ENCODE measurements at places on chromosomes 1 and 21.

DNA sequence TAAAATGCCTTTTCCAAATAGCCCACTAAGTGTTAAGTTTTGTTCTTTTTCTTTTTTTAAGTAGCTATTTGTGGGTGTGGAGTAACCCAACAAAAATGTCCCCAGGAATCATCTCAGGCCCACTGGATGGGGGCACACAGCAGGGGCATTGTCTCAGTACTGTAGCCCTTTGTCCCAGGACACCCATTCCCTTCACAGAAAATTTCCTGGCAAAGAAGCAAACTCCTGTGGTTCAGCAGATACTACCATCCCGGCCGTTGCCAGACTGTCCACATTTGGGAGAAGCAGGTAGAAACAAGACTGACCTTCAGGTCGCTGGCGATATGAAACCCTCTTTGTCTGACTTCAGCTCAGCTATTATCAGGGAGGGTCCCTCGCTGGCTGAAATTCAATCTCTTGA lies 23.7 kb upstream of the SRRM1 start:
- DNase-seq: no peak

- DNase-seq: peak; percentile 88
Measured at GRCh38 chr1:198156745-198157240, at the start of gene NEK7. Gene NEK7 (plus strand): TSS chr1:198156998. CDS start chr1:198232581, 75,583 bp downstream.

- DNase-seq: peak; percentile 59
Measured at GRCh38 chr1:65068202-65069010, 79.6 kb upstream of the AK4 start.

- DNase-seq: no peak
Measured at GRCh38 chr1:226512076-226512728, 36.4 kb upstream of the STUM start.

- no peak for DNase-seq
Measured at GRCh38 chr1:238492271-238492670, 601.5 kb upstream of the ZP4 start.

DNA sequence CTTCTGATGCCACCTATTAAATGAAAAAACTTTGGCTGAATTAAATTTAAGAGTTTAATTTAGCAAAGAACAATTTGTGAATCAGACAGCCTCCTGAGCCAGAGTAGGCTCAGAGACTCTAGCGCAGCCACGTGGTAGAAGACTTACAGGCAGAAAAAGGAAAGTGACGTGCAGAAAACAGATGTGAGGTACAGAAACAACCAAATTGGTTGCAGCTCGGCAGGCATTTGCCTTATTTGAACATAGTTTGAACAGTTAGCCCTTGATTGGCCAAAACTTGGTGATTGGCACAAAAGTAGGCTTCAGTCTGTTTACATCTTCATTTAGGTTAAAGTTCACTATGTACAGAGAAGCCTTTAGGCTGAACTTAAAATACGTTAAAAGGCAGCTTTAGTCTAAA lies 22.9 kb downstream of the TCP10L start:
- DNase-seq: peak; percentile 17

- no peak for DNase-seq
Measured at GRCh38 chr1:18734001-18734400, 103.4 kb downstream of the PAX7 start.

- DNase-seq: no peak
Measured at GRCh38 chr1:91402023-91402422, 2.6 kb downstream of the HFM1 start.

- DNase-seq: no peak
Measured at GRCh38 chr1:181630838-181631237, 147.5 kb downstream of the CACNA1E start.

DNA sequence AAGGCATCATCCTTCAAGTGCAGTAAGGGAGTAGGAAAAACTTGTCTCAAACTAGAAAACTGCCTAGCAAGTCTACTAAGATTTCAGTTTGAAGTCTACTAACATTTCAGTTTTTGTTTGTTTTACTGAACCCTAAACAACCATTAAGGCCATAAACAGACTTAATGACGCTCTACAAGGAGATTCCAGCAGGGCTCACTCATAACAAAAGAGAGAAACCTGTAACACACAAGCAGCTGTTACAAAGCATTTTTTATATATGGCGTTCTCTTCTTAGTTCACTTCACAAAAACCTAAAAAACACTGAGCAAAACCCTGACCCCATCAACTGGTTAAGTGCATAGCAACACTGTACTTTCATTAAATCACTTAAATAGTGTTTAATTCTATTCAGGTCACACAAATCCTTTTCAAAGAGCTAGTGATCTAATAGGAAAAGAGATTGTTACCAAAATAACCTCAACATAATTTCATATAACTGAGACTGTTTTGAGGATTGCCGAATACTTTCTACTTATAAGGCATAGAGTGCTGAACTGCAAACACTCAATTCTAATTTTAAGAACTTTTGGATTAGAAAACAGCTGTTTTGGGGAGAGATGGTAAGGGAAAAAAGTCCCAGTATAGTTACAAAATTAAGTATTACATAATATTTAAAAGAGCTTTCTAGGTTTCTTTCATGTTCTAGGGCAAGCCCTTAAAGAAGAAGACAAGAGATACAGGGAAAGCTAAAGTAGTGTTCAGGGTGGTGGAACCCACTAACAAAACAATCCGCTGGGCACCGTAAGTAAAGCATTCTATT lies 1.4 kb downstream of the B3GALNT2 start:
- peak; percentile 23 for DNase-seq

DNA sequence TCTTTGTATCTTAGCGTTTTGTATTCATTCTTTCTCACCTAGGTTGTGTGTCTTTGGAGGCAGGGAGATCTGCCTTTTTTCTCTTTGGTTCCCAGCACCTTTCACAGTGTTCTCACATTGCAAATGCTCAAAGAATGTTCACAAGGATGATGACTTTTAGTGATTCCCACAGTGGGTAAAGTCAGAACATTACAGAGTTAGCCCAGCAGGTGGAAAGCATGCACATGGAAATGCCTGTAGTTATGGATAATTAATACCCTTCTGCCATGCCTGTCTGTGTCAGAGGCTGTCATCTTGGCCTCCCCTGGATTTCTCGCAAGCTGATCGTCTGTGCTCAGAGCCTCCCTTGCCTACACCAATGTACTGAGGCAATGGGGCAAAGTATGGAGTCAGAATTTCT lies 458.9 kb downstream of the LMO4 start:
- no peak for DNase-seq

- no peak for DNase-seq
Measured at GRCh38 chr1:53591924-53592323, 132.7 kb downstream of the DMRTB1 start.

GRCh38 chr1:67795179-67795912 lies 37.9 kb downstream of the GNG12 start:
- no peak for DNase-seq

GRCh38 chr1:24102961-24103360 lies 9.0 kb downstream of the MYOM3 start:
- DNase-seq: peak; percentile 31

- no peak for DNase-seq
Measured at GRCh38 chr1:11530731-11531311, 51.9 kb downstream of the DISP3 start.

DNA sequence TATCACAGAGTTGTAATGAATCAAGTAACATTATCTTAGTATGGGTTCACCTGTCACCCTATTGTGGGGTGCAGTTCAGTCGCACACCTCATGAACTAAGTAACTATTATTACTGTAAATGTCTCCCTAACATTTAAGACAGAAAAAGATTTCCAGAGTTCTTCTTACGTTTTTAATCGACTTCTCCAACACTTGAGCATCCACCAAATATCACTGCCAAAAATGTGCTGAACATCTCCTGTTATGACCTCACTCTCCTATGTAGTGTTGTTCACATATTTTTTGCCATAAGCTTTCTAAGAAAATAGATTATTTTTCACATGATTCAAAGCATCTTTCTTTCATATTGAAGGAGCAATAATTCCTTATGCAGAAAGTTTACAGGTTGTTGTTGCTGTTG lies 1.3 kb downstream of the TTLL7 start:
- DNase-seq: peak; percentile 39

DNA sequence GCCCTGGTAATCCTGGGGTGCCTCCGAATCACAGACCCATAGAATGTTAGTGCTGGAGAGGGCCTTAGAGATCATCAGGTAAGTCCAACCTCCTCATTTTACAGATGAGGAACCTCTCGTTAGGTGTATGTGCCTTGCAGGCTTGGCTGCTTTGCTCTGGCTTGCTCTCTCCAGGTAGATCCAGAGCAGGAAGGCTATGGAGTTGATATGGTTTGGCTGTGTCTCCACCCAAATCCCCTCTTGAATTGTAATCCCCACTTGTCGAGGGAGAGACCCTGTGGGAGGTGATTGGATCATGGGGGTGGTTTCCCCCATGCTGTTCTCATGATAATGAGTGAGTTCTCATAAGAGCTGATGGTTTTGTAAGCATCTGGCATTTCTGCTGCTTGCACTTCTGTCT lies 186.0 kb upstream of the PLXNA2 start:
- no peak for DNase-seq

DNA sequence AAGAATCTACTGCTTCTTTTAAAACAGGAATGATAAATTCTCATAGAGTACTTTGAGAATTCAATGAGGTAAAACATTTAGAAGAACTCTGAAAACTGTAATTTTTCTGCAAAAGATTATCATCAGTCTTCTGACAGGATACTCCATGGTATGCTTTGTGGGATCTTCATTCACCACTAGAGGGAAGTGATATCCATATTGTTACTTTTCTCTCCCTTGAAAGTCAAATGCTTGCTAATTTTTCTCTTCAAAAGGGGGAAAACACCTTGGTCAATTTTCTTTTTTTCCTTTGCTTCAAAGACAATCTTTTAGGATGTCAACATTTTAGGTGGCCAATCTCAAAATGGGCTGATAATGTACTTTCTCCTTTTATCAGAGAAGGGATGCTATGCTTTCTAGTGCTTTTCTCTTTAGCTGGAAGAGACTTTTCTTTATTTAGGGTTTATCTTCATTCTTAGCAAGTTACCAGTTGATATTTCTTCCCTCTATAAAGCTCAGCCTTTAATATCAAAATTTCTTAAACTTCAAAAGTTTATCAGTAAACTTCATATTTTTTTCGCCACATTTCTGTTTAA lies 95.5 kb downstream of the NEGR1 start:
- DNase-seq: peak; percentile 5

GRCh38 chr1:45876000-45876617 lies 72.7 kb downstream of the MAST2 start:
- no peak for DNase-seq

DNA sequence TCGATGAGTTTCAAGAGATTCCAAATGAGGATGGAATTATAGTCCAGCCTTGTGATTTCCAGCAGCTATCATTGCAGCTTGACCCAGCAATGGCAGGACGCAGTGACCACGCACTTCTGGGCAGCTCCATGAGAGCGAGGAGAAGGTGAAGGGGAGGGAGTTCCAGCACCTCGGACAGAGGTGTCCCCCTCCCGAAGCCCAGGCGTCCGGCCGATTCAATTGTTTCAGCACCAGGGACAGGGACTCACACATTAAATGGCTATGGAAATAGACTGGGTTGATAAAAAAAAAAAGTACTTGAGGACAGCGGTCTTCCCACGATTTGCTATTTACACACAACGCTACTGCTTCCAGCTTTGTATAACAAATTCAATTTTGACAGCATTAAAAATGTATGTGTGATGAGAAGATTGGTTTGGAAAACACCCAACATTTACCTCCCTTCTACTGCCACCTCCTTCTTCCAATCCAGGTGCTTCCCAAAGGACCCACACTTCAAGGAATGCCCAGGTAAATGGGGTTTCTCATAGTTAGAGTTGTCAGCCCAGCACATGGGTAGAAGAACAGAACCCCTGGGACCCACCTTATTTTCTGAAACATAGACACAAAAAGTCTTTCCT lies 71.8 kb downstream of the DISP3 start:
- DNase-seq: peak; percentile 89

GRCh38 chr1:184753608-184754475 lies 816 bp downstream of the EDEM3 start:
- peak; percentile 44 for DNase-seq

DNA sequence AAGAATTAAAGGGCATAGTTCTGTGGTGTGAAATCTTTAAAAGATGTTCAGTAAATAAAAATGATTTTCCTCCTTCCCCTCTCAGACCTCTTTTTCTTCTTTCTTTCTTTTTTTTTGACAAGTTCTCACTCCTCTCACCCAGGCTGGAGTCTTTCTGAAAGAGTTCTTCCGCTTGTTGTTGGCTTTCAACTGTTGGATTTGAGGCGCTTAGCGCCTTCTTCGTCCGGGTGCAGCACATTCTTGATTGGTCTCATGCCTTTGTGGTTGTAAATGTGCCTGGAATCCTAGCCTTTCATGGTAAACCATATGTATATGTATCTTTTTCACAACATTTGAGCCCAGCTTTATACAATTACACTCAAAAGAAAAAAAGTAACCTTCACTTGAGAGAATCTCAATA lies 980 bp upstream of the METTL18 start:
- DNase-seq: no peak

- DNase-seq: peak; percentile 56
Measured at GRCh38 chr1:87325982-87326738, 2.5 kb upstream of the LMO4 start.

DNA sequence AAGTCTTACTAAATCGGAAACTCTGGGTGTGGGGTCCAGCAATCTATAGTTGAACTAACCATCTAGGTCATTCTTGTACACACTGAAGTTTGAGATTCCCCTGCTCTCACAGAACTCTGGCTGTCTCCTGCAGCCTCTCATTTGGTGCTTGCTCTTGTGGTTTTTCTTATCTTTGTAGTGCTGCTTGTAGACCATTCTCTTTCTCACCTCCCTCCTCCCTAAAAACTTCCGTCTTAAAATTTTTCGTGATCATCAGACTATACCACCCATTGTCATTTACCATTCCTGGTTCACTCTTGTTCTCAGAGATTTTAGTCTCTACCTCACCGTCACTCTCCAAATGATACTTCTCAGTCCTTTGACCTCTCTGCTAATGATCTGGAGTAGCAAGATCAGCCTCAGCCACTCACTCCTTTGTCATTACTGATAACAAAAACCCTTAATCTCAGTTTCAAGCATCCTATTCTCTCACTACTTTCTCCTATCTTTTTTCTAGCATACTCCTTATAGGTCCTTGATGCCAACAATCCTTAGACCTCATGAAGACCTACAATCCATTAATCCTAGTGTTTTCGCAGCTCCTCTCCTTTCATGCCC lies 13.0 kb upstream of the EPHX4 start:
- no peak for DNase-seq

DNA sequence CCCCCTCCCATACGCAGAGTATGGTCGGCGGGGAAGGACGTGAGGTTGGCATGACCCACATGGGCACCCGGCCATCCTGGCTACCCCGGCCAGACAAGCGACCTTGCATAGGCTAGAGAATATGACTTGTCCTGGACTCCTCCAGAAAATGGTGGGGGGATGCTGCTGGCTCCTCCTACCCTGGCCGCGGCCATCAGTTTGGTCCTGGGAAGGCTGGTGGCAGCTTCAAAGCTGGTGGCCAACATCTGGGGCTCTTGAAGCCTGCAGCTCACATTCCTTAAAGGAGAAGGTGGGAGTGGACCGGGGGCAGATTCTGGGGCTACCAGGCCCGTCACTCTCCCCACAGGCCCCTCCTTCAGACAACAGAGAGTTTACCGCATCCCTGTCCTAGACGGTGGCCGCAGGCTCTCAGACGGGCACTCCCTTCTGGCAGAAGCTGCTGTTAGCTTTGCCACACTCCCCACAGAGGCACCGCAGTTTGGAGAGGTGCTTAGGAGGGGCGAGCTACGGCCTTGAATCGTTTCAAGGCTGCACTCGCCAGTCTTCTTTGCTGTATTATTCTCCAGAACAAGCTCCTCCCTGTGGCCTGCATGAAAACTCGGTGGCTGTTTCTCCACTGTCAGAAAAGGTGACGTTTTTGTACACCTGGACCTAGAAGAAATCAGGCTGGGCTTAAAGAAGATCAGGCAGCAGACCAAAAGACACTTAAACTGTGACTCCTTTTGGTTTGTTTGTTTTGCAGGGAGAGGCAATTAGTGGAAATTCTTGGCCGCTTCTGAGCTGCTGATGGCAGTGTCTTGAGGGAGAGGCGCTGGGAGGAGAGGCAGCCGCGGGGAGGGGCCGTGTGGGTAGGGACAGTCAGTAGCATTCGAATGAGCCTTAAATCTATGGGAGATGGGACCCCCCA lies 68.0 kb downstream of the RUNX3 start:
- DNase-seq: no peak
